ENCODE measurements at places on chromosomes 5 and 9.

GRCh38 chr5:38666668-38667498 is 110.4 kb upstream of the LIFR start:
- DNase-seq, result no peak

DNA sequence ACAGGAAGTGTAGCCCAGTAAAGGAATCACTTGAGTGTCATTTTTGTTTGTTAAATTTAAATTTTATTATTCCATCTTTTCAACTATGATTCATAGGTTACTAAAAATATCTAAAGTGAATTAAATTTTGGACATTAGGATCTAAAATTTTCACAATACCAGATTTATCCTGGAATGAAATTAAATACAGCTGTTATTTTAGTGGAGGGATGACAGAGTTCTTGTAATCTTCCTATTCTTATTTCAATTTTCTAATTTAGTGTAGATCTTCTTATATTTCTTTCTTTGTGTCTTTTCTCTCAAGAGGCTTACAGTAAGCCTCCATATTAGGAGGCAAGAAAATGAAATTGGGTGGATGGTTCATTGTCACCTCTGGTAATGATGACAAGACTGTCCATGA is 167.9 kb upstream of the TNC start:
- DNase-seq, result no peak

DNA sequence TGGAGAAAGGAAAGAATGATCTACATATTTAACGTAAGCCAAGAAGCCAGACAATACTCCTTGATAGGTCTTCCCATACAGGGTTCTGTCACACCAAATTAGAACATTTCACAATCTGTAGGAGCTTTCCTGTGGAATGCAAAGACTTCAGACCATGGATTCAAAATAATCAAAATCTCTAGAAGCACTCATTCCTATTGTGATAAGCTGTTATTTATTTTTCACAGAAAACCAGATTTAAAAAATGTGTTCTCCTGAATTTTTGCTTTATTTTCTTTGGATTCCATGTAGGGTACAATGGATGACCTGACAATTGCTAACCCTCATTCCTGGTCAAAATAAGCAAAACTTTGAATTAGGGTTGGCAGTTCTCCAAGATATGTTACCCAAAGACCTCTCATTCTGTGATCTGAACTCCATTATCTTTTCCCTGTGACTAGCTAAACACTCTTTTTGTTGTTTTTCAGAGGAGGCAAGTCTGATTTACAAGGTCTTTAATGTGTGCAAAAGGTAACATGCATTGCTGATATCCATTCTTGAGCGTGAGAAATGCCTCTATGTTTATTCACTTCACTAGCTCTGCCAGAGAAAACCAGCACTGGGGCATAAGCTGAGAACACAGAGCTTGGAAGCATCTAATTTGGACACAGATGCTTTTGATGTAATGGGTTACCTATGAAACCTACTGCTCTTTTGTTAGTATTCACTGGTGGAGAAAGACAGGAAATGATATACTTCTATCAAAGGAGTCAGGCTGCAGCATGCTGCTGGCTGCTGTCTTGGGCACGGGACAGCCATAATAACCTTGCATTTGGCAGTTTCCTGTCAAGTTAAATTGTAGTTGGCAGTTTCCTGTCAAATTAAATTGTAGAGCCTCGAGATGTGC is 31.4 kb downstream of the ACTBL2 start:
- DNase-seq, result no peak

GRCh38 chr5:154542581-154542980 is 64.6 kb upstream of the HAND1 start:
- DNase-seq, result no peak

GRCh38 chr5:56507351-56507930 is 274.3 kb upstream of the ANKRD55 start:
- no peak for DNase-seq

DNA sequence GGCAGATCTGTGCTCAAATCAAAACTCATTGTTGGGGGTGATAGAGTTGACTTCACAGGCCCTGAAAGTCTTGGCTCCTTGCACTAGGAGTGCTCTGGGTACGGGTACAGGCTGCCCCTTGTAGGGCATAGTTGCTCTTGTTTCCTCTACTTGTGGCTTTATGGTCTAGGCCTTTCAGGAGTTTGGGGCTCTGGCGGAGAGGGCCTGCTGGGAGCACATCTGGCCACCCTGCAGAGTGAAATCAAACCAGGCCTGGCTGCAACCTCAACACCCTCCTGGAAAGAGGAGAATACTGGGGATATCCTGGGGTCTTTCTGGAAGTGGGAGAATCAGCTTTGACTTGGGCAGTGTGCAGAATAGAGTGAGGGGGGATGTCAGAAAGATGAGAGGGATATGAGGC is 1.5 kb downstream of the TGFBI start:
- no peak for DNase-seq

- no peak for DNase-seq
Observed at GRCh38 chr5:156505101-156505500, 178.1 kb downstream of the SGCD start.

DNA sequence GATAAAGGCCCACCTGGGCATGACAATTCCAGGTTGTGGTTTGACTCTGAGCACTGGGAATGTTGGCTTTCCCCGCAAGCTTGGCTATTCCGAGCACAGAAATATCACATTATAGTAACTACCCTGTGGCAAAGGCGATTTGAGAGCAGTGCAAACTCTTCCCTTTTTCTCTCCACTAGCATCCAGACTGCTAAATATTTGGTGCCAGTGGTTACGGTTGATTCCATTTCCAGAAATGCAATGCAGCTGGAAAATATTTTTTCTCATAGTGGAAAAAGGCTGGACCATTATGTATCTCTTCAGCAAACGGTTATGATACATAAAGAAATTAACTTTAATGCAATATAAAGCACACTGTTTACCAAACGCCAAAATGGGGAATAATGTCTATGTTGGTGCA is 158.0 kb downstream of the ENC1 start:
- no peak for DNase-seq

DNA sequence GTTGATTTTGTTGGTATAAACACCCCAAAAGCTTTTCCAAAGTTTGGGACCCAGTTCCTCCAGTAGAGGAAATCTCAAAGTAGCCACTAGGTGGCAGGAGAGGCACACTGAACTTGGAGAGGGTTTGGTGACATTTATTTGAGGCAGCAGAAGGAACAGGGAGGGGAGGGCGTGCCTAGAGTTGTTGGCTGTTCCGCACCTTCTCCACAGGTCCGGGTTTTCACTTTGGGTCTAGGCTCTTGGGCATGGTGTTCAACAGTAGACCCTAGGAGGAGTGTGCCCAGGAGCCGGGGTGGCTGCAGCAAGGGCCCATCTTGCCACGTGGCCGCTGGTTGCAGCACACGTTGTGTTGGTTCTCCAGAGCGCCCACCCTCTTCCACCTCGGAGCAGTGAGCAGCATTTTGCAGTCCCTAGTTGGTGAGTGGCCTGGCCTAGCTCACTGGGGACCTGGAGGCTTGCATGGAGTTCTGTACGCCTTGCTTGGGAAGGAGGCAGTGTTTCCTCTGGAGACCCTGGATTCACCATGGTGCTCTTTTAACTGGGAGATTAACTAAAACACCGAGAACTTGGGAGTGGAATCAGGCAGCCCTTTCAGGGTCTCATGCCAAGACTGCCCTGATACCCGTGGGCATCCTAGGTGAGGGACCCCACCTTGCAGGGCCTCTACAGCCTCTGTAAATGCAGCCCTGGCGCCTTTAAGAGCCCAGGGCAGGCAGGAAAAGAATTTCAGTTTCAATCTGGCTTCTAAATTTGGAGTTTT is 28.2 kb downstream of the PTPA start:
- DNase-seq, result peak; percentile 58

- no peak for DNase-seq
Observed at GRCh38 chr9:21114311-21114710, 27.3 kb downstream of the IFNW1 start.

DNA sequence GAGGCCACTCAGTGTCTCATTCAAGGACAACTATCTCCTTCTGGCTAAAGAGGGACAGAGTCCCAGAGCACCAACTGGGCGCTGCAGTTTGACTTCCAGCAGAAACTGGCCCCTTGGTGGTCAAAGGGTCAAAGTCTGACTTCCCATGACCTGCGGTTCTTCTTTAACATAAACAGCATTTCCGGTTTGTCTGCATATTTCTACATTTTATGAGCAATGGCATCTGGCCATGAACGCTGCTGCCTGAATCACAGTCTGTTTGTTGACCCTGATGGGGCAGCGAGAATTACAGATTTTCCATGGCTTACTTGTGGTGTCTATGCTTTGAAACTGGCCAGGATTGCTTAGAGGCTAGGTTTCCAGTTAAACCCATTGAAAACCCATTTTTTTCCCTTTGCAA is 1.3 kb downstream of the TNFSF15 start:
- DNase-seq, result no peak

- no peak for DNase-seq
Observed at GRCh38 chr9:18343784-18344183, 130.2 kb upstream of the ADAMTSL1 start.

- no peak for DNase-seq
Observed at GRCh38 chr9:79603222-79603920, 31.6 kb downstream of the TLE4 start.

- DNase-seq, result no peak
Observed at GRCh38 chr9:4796988-4797853, 4.5 kb downstream of the RCL1 start.

All from stimulated activated CD4-positive, alpha-beta T cell treated with anti-CD3 and anti-CD28 coated beads, Interleukin-4, amount 100 ng/mL, for 1 hour (primary cell).